Urothelium cell line (cell line): ENCODE measurements at places on chromosomes 1 and 21.

- DNase-seq, result no peak
Measured at GRCh38 chr1:89929467-89930063, 65.3 kb upstream of the ZNF326 start.

- no peak for DNase-seq
Measured at GRCh38 chr1:12197483-12197880, 30.7 kb downstream of the TNFRSF1B start.

DNA sequence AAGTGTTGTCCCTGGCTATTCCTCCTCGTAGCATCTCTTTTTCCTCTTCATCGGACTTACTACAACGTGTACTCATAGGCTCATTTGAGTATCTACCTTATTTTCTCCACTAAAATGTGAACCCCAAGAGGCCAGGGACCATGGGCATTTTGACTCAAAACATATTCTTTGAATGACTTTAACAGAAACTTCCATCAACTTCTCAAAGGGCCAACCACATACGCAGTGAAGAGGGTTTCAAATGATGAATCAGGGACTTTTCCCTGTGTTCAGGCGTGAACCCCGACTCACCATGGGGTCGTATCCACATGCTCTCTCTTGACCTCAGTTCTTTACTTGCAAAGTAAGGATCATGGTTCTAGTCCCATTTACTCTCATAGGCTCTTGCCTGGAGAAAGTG lies 20.2 kb upstream of the GPR137B start:
- DNase-seq, result no peak

GRCh38 chr1:237018896-237019295 lies 14.7 kb upstream of the MT1HL1 start:
- DNase-seq, result no peak

- peak; percentile 96 for DNase-seq
Measured at GRCh38 chr1:161177112-161177935, at the start of gene B4GALT3. TSS of gene B4GALT3 (minus strand) at chr1:161177507. CDS start at chr1:161176060, 1,447 bp downstream.

GRCh38 chr1:25676488-25676887 lies 59.9 kb downstream of the MAN1C1 start:
- DNase-seq, result peak; percentile 20

DNA sequence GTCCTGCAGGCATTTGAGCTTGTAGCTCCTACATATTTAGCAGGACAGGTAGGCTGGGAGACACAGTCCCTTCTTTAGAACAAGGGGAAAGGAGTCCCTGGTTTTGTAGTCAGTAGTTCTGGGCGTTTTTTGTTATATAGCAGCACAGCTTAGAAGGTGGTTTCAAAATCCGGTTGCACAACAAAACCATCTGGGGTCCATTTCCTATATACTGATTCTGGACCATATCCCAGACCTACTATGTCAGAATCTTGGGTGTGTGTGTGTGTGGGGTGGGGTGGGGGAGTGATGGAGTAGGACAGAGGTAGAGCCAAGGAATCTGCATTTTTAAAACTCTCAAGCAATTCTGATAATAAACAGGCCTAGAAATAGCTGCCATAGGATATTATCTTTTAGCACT lies 21.6 kb downstream of the METTL13 start:
- DNase-seq, result no peak

GRCh38 chr1:119981986-119982815 lies 85.9 kb upstream of the ADAM30 start:
- DNase-seq, result no peak

DNA sequence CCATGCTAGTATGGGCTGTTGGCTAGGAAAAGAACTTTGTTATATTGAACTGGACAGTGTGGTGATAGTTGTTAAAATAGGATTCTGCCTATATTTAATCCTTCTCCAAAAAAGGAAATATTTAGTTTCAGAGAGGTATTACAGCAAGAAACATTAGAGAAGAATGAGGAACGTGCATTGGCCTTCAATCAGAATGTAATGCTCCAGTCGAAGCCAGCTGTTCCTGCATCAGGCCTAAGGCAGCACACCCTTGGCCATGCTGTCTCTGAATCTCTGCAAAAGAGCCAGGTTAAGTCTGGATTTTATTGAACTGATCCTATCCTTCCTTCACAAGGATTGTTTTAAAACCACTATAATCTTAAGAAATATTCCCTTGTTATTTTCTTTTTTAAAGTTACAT lies 35.3 kb upstream of the RALGPS2 start:
- DNase-seq, result no peak

DNA sequence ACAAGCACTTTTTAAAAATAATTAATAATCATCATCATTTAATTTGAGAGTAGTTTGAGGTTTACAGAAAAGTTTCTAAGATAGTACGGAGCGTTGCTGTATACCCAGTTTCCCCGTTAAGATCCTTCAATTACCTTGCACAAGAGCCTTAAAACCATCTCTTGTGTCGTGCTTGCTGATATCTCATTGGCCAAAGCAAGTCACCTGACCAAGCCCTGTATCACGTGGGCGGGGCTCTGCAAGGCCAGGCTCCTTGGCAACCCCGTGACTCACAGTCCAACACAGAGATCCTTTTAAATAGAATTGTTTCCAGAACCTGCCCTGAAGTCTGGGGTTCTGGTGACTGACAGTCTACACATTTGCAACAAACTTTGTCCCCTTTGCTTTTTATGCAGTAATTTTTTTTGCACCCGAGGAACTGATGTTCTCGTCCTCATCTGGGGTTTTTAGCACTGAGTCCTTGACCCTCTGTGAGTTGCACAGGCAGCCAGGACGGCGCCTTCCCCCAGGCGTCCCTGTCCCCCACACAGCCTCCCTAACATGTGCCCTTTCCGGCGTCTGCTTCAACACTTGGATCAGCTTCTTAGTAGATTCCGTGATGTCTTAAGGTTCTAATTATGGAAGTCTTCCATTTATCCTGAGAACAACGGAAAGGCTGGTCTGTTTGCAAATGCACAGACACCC lies 183.3 kb upstream of the TMEM51 start:
- DNase-seq, result peak; percentile 30

DNA sequence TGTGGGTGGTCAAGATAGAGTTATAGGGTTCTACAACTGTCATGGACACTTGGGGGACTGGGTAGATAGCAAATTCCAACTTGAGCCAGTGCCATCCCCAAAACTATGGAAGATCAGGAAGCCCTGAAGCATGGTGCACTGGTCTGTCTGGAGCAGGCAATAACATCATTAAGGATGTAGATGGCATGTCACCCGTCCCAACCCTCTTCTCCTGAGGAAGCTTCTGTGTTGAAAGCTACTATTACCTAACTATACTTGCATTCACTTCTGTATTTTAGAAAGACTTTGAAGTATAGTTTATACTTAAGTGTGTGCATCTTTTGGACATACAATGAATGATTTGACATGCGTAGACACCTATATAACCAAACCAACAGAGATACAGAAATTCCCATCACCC lies 32.9 kb downstream of the RABIF start:
- no peak for DNase-seq

DNA sequence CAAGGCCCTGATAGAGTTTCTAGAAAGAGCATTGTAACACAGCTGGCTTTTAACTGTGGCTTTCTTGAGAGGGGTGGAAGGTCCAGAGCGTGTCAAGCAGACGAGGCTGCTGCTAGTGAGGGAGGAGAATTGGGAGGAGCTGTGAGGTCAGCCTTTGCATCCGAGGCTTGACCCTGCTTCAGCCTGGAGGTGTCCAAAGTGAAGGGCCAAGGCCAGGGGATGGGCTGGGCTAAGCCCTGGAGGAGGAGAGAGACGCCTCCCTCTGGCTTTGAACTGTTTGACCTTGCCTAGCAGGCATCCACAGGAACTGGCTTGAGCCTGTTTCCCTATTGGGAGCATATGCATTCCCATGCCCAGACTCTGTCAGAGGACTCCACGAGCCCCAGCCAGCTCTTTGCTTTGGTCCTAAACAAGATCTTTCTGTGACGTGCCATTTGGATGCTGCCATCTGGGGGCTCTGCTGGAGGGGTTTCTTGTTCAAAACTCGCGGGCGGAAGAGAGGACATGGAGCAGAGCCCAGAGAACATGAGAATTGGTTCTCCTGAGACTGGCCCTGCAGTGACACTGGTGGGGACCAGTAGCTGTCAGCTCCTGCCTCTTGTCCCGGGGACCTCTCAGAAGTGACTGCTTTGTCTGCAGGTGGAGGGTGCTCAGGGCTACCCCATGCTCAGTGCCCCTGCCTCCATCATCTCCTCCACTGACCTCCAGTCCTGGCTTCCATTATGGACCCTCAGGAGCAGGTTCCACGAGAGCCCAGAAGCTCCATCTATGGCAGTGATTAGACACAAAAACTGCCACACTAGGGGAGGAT lies 5.5 kb downstream of the ACTRT2 start:
- no peak for DNase-seq

- no peak for DNase-seq
Measured at GRCh38 chr1:8283058-8283884, 34.6 kb upstream of the SLC45A1 start.

GRCh38 chr1:54335755-54336108 lies 70.5 kb downstream of the SSBP3 start:
- peak; percentile 87 for DNase-seq

- DNase-seq, result no peak
Measured at GRCh38 chr1:43870306-43870705, 63.3 kb upstream of the ARTN start.

DNA sequence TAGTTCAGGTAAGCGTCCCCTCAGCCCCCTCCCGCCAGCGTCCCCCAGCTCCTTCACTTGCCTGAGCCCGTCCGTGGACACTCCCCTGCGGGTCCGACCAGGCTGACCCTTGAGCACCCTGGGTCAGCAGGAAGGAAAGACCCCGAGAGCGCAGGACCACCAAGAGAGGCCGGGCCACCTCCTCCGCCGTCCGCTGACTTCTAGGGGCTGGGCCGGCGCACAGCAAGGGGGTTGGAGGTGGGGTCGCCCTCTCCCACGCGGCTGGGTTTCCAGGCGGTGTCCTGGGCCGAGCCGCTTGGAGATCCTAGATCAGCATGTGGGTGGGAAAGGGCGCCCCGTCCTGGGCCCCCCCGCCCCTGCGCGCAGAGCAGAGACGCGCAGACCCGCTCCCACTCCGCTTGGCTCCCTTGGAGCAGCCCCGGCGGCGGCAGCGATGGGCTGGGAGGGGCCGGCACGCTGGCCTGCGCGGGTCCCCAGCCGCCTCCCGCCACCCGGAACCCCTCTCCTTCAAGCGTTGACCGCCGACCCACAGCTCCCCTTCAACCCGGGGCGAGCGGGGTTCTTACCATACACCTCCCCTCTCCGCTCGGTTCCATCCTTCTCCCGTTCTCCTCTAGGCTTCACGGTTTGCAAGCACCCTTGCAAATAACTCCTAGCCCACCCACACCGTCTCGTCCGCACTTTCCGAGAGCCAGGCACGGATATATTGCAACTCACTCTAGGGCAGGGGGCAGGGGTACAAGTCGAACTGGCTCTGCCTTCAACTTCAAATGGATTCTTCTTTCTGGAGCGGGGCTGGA lies 7.5 kb downstream of the KNCN start:
- DNase-seq, result no peak

GRCh38 chr1:19179597-19180264 lies 30.3 kb downstream of the UBR4 start:
- DNase-seq, result no peak

DNA sequence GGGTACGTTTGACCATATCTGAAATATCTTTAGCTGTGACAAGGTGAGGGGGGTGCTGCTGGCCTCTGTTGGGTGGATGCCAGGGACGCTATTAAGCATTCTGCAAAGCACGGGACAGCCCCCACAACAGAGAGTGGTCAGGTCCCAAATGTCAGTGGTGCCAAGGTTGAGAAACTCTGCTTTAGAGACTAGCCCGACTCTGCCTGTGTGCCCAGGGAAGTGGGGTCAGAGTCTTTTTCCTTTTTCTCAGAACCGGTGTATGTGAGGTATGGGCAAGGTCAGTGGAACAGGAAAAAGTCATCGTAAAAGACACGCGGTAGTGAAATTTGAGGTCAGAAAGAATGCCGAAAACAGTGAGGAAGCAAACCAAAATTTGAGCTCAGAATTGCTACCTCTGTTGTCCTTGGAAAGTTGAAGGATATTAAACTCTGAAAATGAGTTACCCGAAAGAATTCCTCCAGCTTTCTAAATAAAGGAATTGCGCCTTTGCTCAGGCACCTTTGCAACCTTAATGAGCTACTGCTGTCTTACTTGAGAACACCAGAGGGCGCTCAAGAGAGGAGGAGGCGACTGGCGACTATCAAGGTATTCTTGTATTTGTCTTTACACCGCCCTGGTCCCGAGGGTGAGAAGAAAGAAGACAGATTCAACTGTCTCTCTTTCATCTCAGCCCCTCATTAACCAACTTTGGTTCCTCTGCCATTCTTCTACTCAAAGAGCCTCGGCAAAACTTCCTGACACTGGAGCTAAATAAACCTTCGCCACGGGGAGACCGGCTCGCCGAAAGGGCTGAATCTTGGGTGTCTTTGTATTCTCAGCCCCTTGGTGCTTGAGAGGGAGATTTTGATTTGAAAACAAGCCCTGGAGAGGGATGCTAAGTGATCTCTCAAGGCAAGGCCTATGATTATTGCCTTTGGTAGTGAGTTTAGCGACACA lies 85.4 kb upstream of the OLIG2 start:
- DNase-seq, result peak; percentile 65

GRCh38 chr1:22347854-22348760 lies 103.5 kb upstream of the ZBTB40 start:
- no peak for DNase-seq

DNA sequence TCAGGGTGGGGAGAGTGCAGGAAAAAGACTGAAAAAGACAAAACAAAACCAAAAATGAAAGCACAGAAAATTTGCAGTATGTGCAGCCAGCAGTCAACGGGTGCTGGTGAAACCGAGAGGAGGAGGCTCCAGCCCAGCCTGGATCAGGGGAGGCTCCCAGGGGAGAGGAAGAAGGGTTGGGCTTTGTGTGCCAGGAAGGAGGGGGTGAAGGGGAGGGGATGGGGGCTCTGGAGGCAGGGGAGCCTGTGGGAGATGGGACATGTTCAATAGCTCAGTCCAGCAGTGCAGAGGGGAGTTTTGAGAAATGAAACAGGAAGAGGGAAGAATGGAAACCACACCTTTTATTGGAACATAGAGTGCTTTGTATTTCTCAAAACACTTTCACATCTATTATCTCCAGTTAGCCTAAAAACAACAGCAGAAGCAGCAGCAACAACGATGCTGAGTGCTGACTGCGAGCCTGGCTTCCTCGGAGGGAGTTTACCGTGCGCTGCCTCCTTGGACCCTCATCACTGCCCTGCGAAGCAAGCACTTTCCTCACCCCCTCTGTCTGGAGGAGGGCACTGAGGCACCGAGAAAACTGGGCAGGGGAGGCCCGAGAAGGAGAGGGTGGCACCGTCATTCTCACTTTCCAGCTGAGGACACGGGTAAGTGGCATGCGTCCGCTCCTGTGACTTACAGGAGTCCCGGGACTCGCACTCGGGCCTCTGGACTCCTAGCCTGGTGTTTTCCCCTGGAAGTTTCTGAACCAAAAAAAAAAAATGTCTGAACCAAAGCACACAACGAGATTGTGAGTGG lies 62.9 kb downstream of the MDM4 start:
- DNase-seq, result no peak

DNA sequence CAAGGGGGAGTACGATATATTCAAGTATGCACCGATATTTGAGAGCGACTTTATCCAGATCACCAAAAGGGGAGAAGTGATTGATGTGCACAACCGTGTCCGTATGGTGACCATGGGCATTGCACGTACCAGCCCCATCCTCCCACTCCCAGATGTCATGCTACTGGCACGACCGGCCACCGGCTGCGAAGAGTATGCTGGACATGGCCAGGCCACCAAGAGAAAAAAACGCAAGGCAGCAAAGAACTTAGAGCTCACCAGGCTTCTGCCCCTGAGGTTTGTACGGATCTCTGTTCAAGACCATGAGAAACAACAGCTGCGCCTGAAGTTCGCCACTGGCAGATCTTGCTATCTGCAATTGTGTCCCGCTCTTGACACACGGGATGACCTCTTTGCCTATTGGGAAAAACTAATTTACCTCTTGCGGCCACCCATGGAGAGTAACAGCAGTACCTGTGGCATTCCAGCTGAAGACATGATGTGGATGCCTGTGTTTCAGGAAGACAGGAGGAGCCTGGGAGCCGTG lies 16.5 kb downstream of the ATF3 start:
- no peak for DNase-seq
